ENCODE measurements at places on chromosomes 12 and 14.

- DNase-seq, result no peak
Measured at GRCh38 chr12:121241156-121241970, 31.4 kb downstream of the P2RX4 start.

DNA sequence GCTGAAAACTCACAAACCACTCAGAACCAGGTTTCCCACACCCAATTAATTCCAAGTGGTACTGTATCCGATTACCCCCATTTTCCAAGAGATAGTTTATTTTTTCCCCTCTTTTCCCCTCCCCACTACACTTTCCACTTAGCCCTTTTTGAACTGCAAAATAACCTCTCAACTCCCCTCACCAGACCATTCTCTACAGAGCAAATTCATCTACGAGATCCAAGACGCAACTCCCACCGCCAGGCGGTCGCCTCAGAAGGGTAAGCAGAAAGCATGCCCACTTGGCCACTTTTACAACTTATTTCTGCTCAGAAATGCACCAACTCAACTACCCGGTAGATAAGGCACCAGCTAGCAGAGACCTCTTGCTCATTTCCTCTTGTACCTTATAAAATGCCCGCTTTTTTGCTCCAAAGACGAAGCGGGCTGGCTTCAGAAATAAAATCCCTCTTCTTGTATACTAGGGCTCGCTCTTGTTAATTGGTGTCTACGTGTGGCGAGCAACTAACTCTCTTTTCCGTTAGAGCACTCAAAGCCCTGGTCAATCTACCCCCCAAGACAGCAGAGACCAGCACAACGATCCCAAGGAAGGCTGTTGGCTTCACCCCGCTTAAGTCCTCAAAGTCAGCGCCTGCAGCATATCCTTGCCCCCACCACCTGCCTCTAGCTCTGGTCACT lies 910 bp upstream of the SRP54 start:
- peak; percentile 46 for DNase-seq

- no peak for DNase-seq
Measured at GRCh38 chr12:53775478-53776145, 23.8 kb upstream of the CISTR start.

GRCh38 chr12:93198086-93198485 lies 179.6 kb upstream of the NUDT4 start:
- DNase-seq, result no peak

- no peak for DNase-seq
Measured at GRCh38 chr12:48031135-48031960, 27.1 kb upstream of the COL2A1 start.

DNA sequence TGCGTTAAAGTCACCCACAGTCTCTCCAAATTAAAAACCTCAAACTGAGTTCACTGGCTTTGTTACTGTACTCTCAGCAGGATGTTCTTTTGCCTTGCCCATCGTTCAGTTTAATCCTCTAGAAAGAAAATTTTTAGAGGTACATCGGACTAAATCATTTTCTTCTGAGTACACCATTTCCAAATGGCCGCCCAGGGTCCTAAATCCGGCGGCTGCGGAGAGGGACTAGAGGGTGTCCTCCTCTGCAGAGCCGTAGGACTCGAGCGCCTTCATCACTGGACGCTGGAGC lies 1.4 kb downstream of the LIN7A start:
- DNase-seq, result peak; percentile 50

DNA sequence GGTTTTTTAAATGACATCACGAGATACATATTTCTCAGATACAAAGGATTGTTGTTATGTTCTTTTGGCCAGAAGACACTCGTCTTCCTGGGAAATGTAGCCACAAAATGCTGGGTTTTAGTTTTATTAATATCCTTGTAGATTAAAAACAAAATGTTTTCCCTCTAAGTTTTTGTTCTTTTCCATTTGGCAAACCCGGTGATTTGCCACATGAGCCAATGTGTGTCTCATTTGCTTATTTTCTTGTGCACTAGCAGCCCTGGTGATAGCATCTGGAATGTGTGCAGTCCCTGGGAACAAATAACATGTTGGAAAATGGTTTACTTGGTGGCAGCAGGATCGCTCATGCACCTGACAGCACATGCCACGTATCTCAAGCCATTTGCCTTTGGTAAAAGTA lies 61.0 kb downstream of the HMGA2 start:
- no peak for DNase-seq

GRCh38 chr12:127130506-127131124 lies 1136.4 kb upstream of the TMEM132C start:
- no peak for DNase-seq

DNA sequence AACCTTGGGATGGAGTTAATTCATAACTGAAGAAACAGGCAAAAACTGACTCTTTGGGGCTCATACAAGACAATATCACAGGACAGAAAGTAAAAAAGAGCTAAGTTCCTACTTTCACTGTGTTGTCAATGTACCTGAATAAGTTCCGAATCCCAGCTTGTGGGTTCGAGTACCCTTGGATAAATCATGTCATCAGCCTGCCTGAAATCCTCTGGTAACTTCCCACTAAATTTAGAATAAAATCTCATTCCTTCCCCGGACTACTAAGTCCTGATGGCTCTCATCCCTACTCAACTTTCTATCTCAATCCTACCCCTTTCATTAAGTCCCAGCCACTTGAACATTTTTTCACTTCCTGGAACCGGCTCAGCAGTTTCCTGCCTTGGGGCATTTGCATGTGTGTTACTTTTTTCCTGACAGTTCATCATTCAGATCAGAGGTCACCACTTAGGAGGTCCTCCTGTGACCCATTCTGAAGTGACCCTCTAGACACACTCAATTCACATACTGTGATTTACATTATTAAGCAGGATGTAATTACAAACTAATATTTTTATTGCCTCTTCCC lies 12.7 kb downstream of the ERP29 start:
- DNase-seq, result no peak

DNA sequence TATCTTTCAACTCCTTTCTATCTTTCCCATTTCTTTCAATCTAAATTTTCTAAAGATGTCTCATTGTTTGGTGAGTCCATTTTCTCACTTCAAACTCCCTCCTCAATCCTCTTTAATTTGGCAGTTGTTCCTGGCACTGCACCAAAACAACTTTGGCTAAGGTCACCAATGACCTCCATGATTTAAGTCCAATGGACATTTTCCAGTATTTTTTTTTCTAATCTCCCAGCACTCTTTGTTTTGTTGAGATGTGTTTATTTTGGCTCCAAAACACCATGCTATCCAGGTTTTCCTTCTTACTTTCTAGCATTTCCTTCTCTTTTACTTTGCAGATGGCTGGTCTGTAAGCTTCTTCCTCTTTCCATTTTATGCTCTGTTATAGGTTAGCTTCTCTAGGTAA lies 42.5 kb upstream of the OTOGL start:
- DNase-seq, result no peak

DNA sequence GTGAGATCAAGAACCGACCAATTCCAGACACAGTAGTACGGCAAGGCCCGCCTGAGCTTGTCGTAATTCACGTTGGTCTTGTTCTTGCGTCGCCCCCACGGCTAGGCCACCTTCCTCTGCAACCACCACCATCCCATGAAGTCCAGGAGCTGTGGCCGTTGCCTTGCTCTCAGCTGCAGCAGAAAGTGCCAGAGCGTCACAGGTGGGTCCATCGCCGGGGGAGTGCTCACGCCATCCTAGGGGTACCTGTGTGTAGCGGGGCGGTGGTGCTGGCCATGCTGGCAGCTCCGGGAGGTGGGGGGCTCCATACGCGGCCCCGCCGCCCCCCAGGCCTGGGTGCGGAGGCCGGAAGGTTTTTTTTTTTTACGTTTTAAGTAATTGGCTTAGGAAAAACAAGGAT lies 23.1 kb downstream of the TMEM121 start:
- DNase-seq, result no peak

GRCh38 chr12:106710143-106710893 lies 64.2 kb upstream of the RIC8B start:
- no peak for DNase-seq

DNA sequence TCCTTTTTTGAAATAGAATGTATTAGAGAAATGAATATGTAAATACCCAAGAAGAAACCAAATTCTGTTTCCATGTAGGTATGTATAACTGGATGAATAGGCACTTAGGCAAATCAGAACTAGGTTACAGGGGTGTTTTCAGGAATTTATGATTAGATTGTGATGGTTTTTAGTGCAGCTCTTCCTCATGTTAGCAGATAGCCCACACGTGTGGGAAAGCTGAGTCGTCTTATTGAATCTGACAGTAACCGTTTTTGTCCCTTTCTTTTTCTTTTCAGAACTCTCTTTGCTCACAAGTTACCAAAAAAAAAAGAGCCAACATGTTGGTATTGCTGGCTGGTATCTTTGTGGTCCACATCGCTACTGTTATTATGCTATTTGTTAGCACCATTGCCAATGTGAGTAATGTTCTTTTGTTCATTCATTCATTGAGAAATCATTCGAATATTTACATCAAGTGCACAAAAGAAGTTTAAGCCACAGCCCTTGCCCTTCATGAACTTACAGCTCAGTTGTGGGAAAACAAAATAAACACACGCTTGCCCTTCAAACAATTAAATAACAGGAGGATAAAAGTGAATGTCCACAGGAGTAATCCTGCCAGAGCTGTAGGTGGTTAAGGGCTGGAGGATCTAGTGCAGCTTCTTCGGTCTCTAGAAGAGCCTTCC lies 14.8 kb downstream of the EMP1 start:
- DNase-seq, result no peak

DNA sequence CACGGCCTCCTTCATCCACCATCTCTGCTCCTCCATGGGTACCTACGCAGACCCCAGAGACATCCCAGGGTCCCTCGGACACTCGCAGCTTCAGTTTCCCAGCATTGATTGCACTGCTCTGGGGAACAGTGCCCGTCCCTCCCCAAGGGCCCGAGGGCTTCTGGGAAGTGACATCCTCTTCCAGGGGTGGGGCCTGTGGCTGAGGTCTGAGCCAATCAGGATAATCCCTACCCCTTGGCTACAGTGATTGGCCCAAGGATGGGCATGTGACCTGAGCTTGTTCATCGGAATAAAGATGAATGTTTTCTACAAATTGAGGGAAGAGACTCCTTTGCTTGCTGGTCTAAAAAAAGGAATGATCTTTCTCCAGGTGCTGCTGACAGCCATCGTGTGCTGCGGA lies 37.3 kb upstream of the MYL2 start:
- peak; percentile 61 for DNase-seq

- DNase-seq, result no peak
Measured at GRCh38 chr14:64611358-64612020, 61.7 kb downstream of the PPP1R36 start.

DNA sequence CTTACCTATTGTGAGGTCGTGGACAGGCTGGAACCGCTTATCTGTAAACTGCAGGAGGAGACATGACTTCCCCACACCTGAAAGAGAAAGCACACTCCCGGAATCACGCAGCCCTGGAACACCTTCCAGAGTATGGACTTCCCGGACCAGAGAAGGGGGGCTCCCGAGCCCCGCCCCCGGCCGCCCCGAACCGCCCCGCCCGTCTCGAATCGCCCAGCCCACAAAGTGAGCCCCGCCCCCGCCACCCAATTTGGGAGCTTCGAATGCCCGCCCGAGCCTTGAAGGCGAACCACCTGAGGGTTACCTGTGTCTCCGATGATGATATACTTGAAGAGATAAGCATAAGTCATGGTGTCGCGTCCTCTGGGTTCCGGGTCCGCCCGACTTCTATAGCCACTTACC lies 235 bp downstream of the RAB2B start:
- DNase-seq, result no peak

- no peak for DNase-seq
Measured at GRCh38 chr12:29132316-29132715, 16.8 kb upstream of the FAR2 start.

DNA sequence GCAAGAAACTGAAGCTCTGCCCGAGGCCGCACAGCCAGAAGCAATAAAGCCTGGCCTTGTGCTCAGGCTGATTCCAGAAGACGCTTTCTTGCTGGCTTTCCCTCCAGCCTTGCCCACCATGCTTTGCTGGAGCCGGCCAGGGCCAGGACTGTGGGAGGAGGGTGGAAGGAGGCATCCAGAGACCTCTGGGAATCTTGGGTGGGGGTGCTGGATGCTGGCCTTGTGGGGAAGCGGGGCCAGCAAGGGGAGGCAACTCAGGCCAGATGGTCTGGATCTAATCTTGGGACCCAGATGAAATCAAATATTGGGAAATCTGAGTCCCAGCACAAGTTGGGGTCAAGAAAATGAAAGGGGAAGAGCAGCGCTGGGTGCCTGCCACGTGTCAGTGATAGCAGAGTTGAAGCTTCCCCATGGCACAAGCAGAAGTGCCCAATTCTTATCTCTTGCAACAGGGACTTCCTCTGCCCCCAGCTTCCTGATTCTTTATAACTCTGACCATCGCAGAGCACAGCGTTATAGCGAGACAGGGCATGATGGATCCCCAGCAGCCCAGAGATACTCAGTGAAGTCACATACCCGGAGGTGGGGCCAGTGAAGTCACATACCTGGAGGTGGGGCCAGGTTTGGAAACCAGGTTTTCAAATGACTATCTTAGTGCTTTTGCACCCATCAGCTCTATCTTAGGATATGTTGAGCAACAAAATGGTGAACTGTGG lies 6.4 kb upstream of the RABGGTA start:
- DNase-seq, result no peak

DNA sequence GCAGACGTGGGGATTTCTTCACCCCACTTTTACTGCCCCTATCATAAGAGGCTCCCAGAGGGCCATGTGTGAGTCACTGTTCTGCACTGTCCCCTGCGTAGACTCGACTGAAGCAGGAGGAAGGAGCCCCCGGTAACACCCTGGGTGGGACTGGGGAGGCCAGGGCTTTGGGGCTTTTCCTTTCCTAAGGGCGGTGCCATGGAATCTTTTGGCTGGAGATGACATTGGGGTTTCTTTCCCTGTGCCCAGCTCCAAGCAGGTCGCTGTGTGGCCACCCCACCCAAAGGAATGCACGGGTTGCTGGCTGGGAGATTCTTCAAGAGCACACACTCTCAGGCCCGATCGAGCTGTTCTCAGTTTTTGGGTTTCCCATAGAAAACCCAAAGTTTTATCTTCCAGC lies 62.3 kb upstream of the RIN3 start:
- no peak for DNase-seq

DNA sequence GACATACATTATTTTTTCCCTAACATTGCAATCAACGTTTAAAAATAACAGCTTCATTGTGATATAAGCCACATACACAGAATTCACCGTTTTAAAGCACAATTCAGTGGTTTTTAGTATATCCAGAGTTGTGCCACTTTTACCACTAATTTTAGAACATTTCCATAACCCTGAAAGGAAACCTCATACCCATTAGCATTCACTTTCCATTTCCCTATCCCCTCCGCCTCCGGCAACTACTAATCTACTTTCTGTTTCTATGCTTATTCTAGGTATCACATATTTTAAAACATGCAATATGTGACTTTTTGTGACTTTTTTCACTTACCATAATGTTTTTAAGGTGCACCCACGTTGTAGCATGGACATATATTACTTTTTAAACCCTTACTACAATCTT lies 55.6 kb upstream of the ISM2 start:
- no peak for DNase-seq

- no peak for DNase-seq
Measured at GRCh38 chr12:33427071-33427470, 12.5 kb downstream of the SYT10 start.

GRCh38 chr12:19994968-19995367 lies 373.4 kb upstream of the PDE3A start:
- DNase-seq, result no peak

DNA sequence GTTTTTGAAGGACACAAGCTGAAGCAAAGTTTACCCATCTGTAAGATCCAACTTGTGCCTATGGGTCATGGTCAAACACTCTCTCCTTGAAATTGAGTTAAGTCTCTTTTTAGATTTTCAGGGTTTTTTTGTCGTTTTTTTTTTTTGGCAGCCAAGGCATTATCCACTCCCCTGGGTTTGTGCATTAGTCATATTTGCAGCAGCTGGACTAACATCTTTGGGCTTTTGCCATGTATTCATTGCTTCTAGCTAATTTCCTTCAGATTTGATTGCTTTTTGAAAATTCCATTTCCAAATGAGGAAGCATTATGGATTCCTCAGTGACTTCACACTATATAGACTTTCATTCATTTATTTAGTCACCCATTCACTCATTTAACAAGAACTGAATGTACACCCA lies 80.3 kb upstream of the SRRM4 start:
- no peak for DNase-seq

Measured in BE2C (cell line).